Cardiac muscle cell (in vitro differentiated cells and primary cell): ENCODE measurements at places on chromosomes 7 and 10.

GRCh38 chr10:109183366-109183765 lies 739.9 kb downstream of the XPNPEP1 start:
- DNase-seq: no peak

GRCh38 chr10:88820748-88821401 lies 18.3 kb downstream of the LIPM start:
- DNase-seq: peak; percentile 88

- DNase-seq: no peak
Measured at GRCh38 chr7:143429770-143430698, 13.2 kb upstream of the TAS2R60 start.

GRCh38 chr10:112115781-112116385 lies 67.7 kb downstream of the GPAM start:
- DNase-seq: peak; percentile 55

DNA sequence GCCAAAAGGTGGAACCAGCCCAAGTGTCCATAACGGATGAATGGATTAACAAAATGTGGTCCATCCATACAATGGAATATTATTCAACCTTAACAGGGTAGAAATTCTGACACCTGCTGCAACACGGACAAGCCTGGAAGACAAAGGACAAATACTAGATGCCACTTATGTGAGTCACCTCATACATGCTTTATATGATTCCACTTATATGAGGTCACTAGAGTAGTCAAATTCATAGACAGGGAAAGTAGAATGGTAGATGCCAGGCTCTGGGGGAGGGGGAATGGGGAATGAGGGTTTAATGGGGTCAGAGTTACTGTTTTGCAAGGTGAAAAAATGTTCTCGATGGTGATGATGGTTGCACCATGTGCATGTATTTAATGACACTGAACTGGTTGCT lies 34.0 kb upstream of the CYTH3 start:
- DNase-seq: peak; percentile 25

DNA sequence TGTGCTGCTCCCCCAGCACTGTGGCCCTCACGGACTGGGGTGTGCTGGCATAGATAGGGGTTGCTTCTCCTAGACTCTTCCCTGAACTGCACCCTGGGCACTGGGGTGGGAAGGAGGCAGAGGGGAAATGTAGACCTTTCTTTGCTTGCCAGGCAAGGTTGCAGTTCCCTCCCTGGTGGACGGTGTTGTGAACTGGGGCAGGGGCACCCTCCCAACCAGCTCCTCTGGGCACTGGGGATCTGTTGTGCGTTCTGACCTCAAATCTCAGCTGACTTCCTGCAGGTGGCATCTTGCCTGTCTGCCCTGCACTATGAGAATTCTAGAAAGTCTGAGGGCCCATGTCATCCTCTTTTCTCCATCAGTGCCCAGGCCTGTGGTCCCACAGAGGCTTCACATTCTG lies 53.9 kb downstream of the ARHGAP22 start:
- DNase-seq: no peak

- no peak for DNase-seq
Measured at GRCh38 chr10:88526501-88527105, 56.5 kb downstream of the RNLS start.

DNA sequence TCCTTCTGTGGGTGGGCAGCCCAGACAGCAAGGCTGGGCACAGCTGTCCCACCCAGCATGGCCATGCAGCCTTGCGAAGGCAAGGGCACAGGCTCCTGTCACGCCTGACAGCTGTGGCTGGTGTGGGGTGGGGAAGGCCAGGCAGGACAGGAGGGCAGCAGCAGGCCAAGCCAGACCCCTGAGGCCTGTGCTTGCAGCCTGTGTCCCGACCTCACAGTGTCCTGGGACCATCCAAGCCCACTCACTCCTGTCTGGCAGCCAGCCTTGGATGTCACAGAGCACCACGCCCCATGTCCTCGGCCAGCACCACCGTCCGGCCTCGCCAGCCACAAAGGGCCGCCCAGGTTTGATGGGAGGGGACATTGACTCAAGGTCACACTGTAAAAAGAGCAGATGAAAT lies 85.5 kb upstream of the LRRC4 start:
- DNase-seq: no peak

DNA sequence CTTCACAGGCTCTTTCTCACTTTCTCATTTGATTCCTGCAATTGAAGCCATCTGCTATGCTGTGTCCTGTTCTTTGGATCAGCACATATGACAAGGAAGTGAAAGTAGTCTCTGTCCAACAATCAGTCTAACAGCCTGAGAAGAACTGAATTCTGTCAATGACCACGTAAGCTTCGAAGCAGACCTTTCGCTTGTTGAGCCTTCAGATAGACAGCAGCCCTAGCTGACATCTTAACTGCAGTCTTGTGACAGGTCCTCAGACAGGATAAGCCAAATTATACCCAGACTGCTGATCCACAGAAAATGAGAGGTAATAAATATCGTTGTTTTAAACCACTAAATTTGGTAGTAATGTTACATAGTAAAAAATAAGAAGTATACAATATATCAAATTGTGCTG lies 691.0 kb upstream of the LRRTM3 start:
- no peak for DNase-seq

- DNase-seq: peak; percentile 87
Measured at GRCh38 chr7:54788664-54789063, 29.7 kb upstream of the SEC61G start.

- DNase-seq: no peak
Measured at GRCh38 chr7:83301416-83301815, 138.7 kb upstream of the PCLO start.

- peak; percentile 70 for DNase-seq
Measured at GRCh38 chr10:61643316-61643751, 19.4 kb upstream of the CABCOCO1 start.

- DNase-seq: no peak
Measured at GRCh38 chr7:102472126-102473041, 6.3 kb downstream of the POLR2J start.

- DNase-seq: no peak
Measured at GRCh38 chr7:128155100-128155740, 85.9 kb upstream of the LEP start.

- peak; percentile 15 for DNase-seq
Measured at GRCh38 chr7:14438366-14438765, 448.9 kb upstream of the ETV1 start.

DNA sequence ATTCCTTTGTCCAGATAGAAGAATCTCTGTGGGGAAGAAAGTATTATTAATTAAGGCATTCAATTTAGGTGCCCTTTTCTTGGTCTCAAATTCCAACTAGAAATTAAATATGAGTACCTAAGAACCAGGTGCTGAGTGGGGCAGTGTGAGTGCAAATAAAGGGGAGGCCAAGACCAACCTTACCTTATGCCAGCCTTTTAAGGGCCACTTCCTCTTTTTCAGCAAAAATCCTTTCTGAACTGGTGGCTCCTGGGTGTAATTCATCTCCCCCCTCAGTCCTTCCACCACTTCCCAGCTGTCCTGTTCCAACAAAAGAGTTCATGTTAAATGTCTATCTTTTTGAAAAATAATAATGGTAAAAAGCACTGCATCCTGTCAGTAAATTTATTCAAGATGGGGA lies 108.2 kb downstream of the OSBPL3 start:
- no peak for DNase-seq

DNA sequence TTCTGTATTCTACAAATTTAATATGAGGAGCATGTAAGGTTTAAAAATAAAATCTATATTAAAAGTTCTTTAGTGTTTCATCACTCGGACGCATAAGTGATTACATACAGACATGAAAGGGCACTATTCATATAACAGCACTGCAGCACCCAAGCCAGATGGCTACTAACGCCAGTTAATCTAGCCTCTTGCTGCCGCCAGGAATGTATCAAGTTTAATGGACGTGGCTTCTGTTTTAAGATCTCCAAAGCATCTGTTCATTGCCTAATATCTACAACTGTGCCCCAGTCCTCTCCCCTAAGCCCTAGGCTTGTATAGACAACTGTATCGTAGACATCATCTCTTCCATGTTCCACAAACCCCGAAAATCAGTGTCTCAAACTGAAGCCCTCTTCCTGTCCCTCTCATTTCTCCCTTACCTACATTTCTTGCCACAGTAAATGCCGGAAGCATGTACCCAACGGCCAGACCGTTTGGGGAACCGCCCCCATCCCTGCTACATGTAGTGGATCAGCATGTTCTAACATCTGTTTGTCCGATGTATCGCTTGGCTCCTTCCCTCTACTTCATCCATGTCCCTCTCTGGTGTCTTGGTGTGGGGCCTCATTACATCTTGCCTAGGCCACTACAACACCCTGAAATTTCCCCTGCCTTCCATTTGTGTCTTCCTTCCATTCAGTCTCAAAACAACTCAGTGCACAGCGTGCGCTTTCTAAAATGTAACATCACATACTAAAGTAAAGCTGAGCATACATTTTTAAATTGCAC lies 147.5 kb upstream of the RSU1 start:
- peak; percentile 39 for DNase-seq

DNA sequence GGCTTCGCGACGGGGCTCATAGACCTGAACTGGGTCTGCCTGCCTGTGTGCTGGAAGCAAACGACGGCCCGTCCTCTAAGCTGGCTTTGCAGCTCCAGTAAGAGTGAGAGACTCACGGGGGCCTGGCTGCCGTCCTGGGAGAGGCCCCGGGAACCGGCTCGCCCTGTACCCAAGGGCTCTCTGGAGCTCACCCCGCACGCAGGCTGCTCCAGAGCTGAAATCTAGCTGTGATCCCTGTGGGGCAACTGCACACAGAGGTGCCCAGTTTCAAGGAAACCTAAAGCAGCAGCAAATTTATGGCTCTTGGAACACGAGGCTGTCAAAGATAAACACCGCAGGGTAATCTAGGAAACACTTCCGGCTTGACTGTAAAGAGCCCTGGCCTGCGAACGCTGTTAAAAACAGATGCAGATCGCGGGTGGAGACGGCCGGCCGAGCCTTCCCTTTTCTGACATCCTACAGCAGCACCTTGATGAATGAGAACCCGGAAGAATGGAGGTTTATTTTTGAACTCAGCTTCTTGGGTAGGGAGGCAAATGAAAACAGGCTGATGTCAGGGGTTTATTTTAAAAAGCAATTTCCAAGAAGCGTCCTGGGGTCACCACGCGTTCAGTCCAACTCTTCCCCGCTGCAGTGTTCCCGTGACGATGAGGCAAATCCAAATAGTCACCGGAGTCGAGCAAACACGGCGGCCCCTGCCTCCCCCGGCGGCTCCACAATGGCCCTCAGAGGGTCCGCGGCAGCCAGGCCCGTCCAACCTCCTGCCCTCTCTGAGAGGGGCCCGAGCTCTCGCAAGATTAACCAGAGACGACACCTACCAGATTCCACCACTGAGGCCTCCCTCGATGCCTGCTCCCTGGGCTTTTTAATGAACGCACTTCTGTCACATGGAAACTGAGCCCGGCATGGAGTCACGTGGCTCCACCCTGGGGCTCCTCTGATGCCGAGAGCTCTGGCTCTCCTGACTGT lies 29.6 kb downstream of the AMZ1 start:
- peak; percentile 74 for DNase-seq

DNA sequence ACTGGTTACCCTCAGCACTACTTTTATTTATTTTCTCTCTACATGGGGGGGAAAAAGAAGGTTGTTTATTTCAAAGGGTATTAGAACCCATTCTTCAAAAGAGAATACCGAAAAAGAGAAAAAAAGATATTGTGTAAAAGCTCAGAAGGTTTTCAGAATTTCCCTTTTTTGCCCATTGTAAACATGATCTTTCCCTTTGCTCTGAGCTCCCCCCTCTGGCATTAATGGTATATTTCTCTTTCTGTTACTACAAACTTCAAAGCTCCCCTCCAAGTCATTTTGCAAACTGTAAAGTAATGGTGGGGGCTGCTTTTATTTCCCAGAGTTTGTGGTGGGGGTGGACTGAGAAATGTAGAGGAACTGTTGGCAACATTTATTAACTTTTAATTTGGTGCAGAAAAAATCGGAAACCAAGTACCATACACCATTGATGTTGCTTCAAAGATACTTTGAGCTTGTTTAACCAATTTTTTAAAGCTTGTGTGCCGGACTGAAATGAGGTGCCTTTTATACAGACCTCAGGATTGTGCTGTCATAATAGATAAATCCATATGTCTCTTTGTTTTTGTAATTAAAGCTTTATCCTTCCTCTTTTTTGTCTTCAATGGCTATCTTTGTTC lies 181.5 kb downstream of the EXOC4 start:
- DNase-seq: no peak

DNA sequence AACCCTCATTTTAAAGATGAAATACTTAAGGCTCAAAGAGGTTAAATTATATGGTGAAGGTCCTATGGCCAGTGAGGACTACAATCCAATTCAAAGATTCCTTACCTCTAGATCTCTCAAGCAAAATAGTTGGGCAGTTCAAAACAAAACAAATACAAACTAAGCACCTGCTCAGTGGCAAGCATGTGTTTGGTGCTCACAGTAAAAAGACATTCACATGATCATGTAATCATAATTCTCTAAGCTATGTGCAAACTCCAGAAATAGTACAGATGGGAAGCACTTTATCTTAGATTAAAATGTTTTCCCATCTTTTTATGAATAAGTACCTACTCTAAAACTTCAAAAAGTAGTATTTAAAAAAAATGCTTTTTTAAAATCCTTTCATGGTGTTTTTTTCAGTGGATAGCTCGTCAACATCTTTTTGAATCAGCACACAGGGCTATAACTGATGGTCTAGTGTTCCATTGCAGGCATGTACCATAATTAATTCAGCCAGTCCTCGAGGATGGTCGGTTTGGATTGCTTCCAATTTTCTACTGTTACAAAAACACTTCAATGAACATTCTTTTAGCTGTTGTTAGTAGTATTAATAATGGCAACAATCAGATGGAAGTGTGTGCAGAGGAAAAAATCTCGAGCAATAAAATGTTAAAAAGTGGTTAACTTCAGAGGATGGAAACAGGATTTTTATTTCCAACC lies 58.4 kb downstream of the CHCHD3 start:
- DNase-seq: no peak

GRCh38 chr10:109668703-109669102 lies 254.6 kb downstream of the XPNPEP1 start:
- DNase-seq: no peak

DNA sequence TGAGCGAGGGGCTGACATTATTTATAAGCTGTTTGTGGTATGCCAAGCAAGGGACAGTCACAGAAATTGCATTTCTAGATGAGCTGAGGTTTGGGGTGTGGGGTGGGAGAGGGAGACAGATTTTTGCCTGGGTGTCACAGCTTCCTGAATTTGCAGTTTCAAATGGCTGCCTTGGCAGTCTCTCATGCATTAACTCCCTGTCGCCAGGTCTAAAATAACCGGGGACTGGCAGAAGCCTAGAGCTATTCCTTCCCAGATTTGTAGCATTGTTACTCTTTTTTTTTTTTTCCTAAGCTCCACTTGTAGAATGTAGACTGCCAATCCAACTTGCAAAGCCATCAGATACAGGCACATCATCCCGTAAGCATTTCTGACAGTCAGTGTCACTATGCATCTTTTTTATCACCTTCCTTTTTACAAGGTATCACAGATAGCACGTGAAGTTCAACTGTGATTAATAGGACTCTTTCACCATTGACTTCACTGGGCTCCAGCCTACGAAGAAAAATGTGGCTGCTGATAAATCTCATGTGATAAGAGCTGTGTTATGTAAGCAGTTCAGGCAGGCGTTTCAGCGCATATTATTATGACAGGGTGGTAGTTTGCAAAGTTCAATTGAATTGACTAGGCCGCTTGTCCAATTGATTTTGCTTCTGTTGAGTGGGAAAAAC lies 130.7 kb upstream of the CELF2 start:
- DNase-seq: peak; percentile 34
